CD4-positive, alpha-beta T cell treated with Interleukin-6 at 100 ng/mL for 8 hours (primary cell): ENCODE measurements at places on chromosomes 16 and 17.
A peak's percentile ranks its signal among the peaks of the same experiment; 100 is the strongest.

DNA sequence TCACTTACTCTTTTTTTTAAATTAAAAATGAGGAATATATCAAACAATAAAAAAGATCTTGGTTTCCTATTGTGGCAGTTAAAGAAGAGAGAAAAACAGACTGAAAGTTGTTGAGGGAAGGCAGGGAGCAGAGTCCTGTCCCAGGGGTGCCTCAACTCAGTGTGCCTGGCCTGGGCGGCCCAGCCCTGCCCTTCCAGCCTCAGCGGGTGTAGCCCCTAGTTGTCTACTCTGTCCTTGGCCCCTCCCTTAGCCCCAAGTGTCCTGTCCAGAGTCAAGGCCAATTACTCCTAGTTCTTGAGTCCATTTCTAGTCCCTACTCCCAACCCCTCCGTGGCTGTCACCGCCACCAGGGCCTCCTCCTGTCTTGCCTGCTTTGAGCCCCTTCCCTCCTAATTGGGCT lies 52.5 kb downstream of the SMPD3 start:
- DNase-seq, result no peak

DNA sequence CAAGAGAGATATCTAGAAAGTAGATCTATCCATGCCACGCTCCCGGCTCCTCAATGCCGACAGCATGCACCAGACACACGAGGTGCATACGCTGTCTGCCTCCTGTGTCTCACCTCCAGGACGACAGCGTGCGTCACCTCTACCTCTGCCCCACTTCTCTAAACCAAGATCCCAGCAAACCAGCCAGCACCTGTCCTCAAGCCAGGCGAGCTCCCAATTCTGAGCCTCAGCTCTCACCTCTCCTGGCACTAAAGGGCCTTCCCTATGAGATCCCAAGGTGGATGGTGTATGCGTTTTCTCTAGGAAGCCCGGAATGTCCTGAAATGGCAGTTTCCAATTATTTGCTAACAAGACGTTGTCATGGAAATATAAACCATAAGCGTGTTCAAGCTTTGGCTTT lies 36.2 kb upstream of the RCVRN start:
- no peak for DNase-seq

DNA sequence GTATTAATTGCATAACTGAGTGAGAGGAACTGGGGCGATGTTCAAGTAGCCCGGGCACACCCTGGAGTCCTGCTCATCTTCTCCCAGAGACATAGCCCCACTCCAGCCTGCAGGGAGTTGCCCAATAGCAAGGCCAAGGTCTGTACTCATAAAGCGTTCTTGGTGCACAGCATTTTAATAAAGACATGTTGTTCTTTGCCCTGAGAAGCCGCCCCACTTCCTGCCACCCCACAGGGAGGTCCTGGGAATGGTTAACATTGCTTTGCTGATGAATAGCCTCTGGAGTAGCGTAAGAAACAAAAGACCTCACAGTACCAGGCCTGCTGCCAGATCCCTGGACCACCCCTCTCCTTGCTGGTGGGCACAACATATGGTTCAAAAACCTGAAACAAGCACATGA lies 21.6 kb upstream of the CDH1 start:
- DNase-seq, result no peak

DNA sequence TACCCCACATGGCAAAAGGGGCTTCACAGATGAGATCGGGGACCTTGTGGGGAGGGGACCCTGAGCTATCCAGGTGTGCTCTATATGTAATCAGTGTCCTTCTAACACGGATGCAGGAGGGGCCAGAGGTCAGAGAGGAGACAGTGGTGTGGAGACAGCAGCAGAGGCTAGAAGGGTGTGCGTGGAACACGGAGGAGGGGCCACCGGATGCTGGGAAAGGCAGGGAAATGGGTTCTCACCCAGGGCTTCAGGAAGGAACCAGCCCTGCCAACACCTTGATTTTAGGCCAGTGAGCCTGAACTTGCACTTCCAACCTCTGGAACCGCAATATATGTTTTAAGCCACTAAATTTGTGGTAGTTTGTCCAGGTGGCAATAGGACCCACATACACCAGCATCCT lies 4.6 kb upstream of the SLC38A8 start:
- no peak for DNase-seq

DNA sequence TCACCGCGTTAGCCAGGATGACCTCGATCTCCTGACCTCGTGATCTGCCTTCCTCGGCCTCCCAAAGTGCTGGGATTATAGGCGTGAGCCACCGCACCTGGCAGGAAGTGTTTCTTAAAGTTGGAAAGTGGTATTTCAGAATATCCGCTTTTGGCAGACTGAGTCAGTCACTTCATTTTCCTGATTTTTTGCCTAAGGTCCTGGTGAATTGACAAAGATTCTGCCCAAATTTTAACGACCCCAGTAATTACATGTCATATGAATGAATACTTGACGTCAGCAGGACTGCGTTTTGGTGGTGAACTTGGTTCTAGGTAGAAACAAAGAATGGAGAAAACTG lies 4.5 kb upstream of the BRCA1 start:
- DNase-seq, result no peak

- DNase-seq, result no peak
Measured at GRCh38 chr17:12007466-12007865, 10.2 kb upstream of the ZNF18 start.

DNA sequence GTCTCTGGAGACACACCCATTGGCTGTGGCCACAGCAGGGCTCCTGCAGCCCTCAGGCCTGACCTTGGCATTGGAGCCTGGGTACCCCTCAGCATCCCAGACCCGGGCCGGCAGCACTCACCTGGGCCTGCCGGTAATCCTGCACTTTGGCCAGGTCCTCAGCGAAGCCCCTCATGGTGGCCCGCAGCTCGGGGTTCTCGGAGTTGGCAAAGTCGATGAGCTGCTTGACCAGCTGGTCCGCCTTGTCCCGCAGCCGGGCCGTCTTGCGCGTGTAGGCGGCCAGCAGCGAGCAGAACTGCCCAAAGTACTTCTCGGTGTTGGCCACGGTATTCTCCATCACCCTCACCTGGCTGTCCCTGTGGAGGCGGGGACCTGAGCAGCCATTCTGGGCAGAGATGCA lies 2.2 kb downstream of the CIBAR2 start:
- DNase-seq, result no peak

GRCh38 chr16:11611871-11612664 lies 25.3 kb upstream of the LITAF start:
- no peak for DNase-seq

DNA sequence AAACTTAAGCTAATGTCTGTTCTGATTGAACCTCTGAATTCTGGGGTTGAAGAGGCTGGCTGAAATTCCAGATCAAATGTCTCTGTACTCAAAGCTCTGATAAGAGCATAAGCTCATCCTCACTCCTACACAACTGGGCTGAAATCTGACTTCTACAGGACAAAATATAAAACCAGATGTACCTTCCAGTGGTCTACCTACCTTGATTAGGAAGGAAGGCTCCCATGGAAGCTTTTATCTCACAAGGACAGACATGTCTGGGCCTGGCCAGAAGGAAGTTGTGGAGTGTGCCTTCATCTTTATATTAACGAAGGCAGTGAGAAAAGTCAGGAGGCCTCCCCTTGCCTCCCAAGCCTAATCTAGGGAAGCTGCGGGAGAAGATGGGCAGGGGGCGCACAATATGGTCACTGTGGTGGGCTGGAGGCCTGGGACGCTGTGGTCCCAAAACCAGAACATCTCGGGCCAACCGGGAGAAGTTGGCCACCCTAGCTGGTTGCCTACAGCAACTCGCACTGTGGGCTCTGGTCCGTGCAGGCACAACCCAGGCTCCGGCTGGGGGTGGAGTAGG lies 55.6 kb upstream of the LRRC37A3 start:
- no peak for DNase-seq

DNA sequence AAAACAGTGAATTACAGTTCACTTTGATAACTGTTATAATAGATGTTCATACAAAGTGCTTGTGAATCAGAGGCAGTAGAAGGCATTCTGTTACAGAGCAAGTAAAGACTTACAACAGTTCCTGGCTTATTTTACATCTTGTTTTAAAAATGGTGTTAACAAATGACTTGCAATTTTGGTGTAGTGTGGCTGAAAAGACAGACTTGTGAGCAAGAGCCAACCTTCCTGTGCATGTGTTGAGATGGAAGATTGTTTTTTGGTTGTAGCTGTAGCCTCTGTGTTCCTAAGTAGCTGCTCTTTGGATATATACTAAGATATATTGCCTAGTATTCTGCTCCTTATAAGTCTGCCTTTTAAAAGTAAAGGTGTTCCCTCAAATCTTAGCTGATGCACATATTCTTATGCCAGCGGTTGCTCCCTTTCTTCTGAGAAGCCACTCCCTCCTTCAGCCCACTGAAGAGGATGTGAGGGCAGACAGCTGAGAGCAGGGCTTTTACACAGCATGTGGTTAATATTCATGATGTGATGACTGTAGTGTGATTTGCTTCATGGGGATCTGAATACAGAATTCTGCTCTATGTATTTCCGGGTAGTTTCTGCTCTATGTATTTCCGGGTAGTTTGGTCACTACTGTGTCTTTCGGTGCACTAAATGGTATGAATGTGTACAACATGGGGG lies 182.3 kb downstream of the PHKB start:
- no peak for DNase-seq

GRCh38 chr17:38578229-38579082 lies 27.3 kb downstream of the SRCIN1 start:
- no peak for DNase-seq

DNA sequence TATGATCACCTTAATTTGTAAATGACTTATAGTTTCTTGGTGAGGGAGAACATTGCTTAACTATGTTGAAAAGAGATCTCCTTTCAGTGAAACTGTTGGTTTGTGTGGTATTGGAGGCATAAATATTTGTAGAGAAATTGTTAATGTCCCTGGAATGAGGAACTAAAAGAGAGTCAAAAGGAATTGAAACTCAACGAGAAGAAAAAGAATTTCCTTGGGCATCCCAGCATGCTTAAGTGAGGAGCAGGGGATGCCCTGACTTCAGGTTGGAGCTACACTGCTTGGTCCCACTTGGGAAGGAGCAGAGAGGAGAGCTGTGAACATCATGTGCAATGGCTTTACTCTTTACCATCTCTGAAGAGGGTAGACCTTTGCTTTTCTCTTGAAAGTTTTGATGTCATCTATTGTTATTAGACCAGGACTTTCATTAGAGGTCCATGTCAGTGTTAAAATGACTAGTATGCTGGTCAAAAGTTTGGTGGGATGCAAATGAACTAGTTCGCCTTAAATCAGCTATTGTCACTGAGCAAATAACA lies 21.7 kb downstream of the KRT23 start:
- no peak for DNase-seq

DNA sequence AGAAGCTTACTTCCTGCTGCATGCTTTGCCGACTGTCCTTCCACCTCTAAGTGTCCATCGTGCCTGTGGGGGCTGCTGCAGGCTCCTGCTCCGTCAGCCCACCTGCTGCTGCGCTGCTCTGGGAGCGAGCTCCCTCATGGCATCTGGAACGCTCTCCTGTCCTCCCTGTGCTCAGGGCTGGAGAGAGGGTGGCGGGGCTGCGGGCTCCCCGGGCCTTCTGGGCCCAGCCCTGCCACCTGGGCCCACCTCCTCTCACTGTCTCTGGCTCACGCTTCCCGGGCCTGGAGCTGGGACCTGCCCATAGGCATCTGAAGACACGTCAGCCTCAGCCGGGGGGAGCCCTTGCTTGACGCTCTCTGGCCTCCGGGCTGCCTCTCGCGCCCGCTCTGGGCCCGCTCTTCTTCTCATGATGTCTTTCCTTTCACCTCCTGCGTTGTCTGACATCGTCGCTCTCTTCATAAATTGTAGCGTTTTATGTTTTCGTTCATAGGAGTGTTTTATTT lies 27.0 kb downstream of the NME3 start:
- no peak for DNase-seq

GRCh38 chr17:80021600-80021999 lies 14.1 kb downstream of the TBC1D16 start:
- DNase-seq, result no peak

DNA sequence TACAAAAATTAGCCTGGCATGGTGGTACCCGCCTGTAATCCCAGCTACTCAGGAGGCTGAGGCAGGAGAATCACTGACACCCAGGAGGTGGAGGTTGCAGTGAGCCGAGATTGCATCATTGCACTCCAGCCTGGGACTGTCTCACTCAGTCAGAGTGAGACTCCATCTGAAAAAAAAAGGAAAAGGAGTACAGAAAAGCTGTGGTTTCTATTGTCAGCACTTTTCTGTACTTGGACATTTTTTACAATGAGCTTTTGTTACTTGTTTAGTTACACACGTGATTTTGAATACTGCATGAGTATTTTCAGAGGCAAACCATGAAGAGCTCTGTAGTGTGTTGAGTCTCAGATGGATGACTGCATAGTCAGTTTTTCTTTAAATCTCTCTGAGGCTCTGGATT lies 26.3 kb downstream of the ZC3H18 start:
- DNase-seq, result no peak

- DNase-seq, result no peak
Measured at GRCh38 chr16:5928476-5929065, 831.0 kb upstream of the EEF2KMT start.

- peak; percentile 39 for DNase-seq
Measured at GRCh38 chr17:49779739-49780231, 8.7 kb upstream of the KAT7 start.

DNA sequence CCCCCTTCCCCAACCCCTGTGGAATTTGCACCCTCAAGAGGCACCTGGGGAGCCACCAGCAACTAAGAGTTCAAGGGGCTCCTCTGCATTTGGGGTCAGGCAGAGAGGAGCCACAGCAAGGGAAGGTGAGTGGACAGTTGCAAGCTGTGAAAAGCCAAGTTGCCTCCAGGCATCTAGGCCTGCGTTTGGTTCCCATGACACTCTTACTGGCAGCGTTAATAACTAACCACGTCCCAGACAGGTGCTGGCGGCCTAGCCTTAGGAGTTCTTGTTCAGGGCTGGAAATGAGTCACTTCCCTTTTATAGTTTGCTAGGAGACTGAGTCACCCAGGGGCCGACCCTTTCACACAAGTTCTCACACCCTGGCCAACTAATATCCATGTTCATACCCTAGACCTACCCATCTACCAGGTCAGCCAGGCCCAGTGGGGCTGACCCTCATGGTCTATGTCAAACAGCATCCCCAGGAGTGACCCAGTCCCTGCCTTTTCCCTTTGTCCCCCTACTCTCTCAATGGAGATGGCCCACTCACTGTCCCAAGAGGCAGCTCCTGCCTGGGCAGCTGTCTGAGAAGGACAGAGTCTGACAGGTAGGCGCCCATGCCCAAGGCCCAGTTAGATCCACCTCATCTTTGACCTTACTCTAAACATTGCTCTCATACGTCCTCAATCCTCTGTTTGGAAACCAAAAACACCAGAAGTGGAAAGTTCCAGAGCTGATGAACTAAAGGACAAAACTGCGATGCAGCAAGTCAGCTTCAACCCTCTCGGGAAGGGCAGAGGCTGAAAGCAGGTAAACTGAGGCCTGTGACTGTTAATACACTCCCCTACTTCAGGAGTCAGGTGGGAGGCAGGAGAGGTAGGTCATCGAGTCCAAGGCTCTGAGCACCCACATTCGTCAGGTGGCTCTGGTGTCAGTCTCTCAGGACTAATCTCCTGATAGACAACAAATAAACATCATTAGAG lies 300.6 kb downstream of the SOX9 start:
- DNase-seq, result peak; percentile 5

DNA sequence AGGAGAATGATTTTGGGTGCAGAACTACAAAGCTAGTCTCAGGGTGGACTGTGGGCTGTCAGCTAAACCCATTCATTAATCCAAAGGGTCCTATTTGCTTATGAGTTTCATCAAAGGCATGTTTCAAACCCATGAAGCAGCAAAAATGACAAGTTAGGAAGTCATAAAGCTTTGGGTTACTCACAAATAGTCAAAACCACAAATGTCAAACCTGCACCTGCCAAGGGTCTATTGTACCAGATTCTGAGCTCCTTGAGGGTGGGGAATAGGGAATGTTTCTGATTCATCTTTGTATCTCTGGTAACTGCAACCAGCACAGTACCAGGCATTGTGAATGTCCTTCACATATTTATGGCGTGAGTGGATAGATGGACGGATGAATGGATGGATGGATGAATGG lies 317.7 kb downstream of the MAF start:
- no peak for DNase-seq
